ENCODE measurements at places on chromosomes 5 and 9.
A peak's percentile ranks its signal among the peaks of the same experiment; 100 is the strongest.

DNA sequence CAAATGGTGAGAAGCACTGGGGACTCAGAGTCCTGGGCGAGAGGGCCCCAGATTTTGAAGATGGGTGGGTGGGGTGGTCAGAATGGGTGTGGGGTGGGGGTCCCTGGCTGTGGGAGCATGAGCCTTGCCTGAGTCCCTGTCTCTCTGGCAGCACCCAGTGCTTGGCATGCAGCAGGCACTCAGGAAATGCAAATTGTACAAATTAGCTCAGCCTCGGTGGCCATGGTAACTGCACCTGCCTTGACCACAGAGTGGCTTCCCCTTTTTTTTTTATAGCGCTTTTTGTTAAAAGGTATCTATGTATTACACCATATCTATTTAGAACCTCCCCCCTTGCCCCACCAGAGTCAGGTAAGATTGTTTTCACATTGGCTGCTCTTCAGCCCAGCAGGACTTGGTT is 19.2 kb upstream of the PITX1 start:
- peak; percentile 41 for DNase-seq

DNA sequence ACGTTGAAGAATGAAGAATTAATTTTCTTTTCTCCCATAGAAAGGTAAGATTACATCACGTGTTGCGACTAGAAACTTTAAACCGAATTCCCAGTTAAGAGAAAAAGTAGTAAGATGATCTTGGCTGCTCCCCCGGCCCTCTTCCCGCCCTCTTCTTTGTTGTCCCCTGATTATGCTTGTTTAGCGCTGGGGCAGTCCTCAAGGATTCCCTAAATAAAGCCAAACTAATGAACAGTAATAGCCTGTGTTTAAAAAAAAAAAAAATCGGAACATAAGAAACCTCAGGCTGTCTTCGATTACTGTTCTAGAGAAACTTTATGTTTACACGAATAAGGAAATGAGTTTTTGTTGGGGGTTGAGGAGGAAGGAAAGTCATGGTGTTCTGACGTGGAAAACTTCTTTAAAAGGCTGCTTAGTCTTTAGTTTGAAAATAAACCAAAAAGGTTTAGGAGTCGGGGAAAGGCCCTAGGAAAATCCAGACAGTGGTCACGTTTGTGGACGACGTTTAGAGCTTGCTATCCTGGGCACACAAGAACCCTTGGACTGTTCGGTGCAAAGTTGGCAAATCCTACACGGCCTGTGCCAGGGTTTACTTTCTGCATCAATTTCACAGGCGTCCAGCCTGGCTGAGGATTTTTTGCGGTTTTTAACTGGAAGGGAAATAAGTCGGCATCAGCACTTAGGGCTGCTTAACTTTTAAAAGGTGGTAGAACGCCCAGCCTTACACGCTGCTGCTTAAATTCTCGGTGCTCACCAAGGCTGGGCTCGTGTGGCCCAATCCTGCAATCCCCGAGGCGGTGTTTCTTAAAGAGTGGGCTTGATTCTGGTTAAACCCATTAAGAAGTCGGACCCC is 1.1 kb upstream of the MAT2B start:
- DNase-seq = peak; percentile 2

GRCh38 chr5:158552241-158552640 is 547.5 kb downstream of the EBF1 start:
- DNase-seq = no peak

GRCh38 chr9:35736201-35736633 is 3.8 kb downstream of the CREB3 start:
- peak; percentile 56 for DNase-seq

DNA sequence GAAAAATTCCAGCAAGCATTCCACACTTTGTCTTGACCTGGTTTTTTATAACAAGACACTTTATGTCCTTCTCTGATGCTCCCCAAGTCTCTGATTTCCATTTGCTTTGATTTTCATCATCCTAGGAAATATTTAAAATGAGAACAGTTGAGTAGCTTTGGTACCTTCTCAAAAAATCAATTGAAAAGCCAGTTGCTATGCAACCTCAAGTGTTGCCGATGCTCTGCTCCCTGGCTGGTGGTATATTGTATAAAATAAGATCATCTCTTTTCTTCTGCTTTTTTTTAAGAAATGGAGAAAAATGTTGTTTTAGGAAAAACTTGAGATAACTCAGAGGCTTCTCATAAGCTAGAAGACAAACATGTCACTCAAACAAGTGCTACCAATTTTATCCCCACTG is 109.7 kb downstream of the ZNF354C start:
- DNase-seq = no peak

- DNase-seq = no peak
These were observed 102.8 kb downstream of the MAPKAP1 start for GRCh38 chr9:125604196-125604595.

GRCh38 chr5:143345671-143346440 is 57.6 kb downstream of the NR3C1 start:
- DNase-seq = no peak

All from NCI-H1436 (cell line).